Karpas-422 (cell line): ENCODE measurements at places on chromosomes 6 and 20. TPM values are rescaled to one million over a fixed set of nuclear protein-coding genes. Genes with fewer than 3 reads are reported as not detected.

DNA sequence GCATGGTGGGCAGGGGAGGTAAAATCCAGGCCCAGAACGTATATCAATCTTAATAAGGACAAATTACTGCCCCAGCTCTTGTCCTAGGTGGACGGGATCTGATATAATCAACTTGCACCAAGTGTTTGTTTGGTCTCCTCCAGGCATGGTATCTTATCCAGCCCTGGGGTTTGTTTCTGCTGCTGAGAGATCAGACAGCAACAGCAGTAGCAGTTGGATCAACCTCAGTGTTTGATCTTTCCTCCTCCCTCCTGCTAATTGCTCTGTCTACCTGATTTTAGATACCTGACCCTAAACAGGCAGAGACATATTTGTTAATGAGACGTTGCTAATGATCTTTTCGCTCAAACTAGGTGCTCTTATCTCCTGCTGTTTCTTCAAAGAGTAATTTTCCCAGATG, 100.4 kb upstream of the BACH2 start:
- H3K4me3 ChIP-seq, result no peak overlapping the region
- H3K27me3 ChIP-seq, result no peaks in the 10 kb centered on the region
- no peaks in the 10 kb centered on the region for H3K4me1 ChIP-seq
- no peak overlapping the region for H3K27ac ChIP-seq
- H3K36me3 ChIP-seq, result no peaks in the 10 kb centered on the region
- no peak for DNase-seq

DNA sequence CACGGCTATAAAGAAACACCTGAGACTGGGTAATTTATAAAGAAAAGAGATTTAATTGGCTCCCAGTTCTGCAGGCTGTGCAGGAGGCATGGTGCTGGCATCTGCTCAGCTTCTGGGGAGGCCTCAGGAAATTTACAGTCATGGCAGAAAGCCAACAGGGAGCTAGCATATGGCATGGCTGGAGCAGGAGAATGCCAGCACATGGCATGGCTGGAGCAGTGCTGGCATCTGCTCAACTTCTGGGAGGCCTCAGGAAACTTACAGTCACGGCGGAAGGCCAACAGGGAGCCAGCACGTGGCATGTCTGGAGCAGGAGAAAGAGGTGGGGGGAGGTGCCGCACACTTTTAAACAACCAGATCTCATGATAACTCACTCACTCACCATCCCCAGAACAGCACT, 32.5 kb upstream of the DACT2 start:
- H3K27ac ChIP-seq, result no peak overlapping the region
- no peaks in the 10 kb centered on the region for H3K4me1 ChIP-seq
- no peak overlapping the region for H3K4me3 ChIP-seq
- no peaks in the 10 kb centered on the region for H3K36me3 ChIP-seq
- no peak for DNase-seq

DNA sequence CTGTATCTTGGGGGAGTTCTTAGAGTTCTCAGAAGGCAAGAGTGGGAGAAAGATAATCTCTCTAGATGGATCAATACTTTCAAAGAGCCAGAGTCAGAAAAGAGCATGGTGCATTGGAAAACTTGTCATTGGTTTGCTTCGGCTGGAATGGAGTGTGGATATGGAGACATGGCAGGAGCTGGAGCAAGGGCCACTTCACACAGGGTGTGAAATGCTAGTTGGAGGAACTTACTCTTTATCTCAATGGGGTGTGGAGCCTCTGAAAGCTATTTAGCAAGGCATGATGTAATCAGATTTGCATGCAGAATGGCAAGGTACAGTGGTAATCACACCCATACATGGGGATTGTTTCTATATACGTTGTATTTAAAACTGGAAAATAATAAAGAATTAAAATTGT, 31.5 kb upstream of the PAQR8 start:
- H3K36me3 ChIP-seq, result no peaks in the 10 kb centered on the region
- H3K27me3 ChIP-seq, result no peaks in the 10 kb centered on the region
- peaks cover 4% of the 10 kb centered on the region for H3K4me1 ChIP-seq
- H3K4me3 ChIP-seq, result no peak overlapping the region
- H3K27ac ChIP-seq, result no peak overlapping the region

DNA sequence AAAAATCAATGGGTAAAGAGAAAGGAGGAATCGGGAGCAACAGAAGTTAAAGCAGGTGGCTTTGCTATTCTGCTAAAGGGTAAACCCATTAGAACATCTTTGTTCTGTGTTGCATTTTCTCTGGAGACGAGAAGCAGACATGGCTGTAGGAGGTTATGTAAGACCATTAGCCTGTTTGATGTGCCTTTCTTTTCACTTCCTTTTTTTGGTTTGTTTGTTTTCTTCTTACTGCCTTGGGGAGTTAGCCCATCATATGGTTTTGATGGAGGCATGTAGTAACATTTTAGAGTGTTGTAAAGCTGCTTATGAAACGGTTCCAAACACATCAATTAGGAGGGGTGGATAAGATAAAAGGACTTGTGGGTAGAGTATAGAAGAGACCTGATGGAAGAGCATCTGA, 131.0 kb downstream of the DOK5 start:
- H3K27ac ChIP-seq, result no peak overlapping the region
- no peak overlapping the region for H3K4me3 ChIP-seq
- H3K27me3 ChIP-seq, result no peaks in the 10 kb centered on the region
- no peak for DNase-seq
- H3K4me1 ChIP-seq, result no peaks in the 10 kb centered on the region

DNA sequence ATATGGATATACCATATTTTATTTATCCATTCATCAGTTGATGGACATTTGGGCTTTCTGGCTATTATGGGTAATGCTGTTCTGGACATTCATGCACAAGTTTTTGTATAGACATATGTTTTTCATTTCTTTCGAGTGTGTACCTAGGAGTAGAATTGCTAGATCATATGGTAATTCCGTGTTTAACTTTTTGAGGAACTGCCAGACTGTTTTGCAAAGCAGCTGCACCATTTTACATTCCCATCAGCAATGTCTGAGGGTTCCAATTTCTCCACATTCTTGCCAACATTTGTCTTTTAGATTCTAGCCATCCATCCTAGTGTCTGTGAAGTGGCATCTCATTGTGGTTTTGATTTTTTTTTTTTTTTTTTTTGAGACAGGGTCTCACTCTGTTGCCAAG, 20.8 kb downstream of the SRC start:
- no peak overlapping the region for H3K4me3 ChIP-seq
- H3K36me3 ChIP-seq, result peaks cover 14% of the 10 kb centered on the region
- no peaks in the 10 kb centered on the region for H3K27me3 ChIP-seq
- H3K27ac ChIP-seq, result peak overlapping the region; percentile 92
- no peak for DNase-seq
- peaks cover 90% of the 10 kb centered on the region for H3K4me1 ChIP-seq

GRCh38 chr6:67896476-67896875, 738.6 kb upstream of the ADGRB3 start:
- H3K4me3 ChIP-seq, result no peak overlapping the region
- H3K27ac ChIP-seq, result no peak overlapping the region
- no peaks in the 10 kb centered on the region for H3K36me3 ChIP-seq
- DNase-seq, result no peak

- DNase-seq, result no peak
- H3K27ac ChIP-seq, result no peak overlapping the region
- H3K27me3 ChIP-seq, result no peaks in the 10 kb centered on the region
- H3K4me1 ChIP-seq, result no peaks in the 10 kb centered on the region
- peaks cover 16% of the 10 kb centered on the region; the same call in 1 of the 2 replicates for H3K36me3 ChIP-seq
- no peak overlapping the region for H3K4me3 ChIP-seq
Measured at GRCh38 chr20:56409521-56409920, 2.5 kb upstream of the CASS4 start.

GRCh38 chr6:105482921-105483320, 80.0 kb upstream of the PREP start:
- no peaks in the 10 kb centered on the region for H3K36me3 ChIP-seq
- no peak overlapping the region for H3K27ac ChIP-seq
- H3K4me3 ChIP-seq, result no peak overlapping the region
- H3K27me3 ChIP-seq, result no peaks in the 10 kb centered on the region

- no peak overlapping the region for H3K4me3 ChIP-seq
- H3K27ac ChIP-seq, result no peak overlapping the region
Measured at GRCh38 chr6:116022841-116023445, 37.7 kb downstream of the FRK start.

DNA sequence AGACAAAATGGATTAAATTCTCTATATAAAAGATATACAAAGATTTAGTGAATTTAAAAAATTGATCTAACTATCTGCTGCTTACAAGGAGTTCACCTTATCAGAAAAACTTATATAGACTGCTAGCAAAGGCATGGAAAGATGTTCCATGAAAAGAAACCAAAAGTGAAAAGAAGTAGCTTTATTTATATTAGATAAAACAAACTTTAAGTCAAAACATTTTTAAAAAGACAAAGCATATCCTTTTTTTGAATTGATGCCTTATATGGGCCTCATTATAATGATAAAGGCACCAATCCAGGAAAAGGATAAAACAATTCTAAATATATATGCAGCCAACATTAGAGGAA, 334.2 kb downstream of the MEI4 start:
- no peak overlapping the region for H3K27ac ChIP-seq
- no peak overlapping the region for H3K4me3 ChIP-seq
- no peaks in the 10 kb centered on the region for H3K36me3 ChIP-seq
- no peaks in the 10 kb centered on the region for H3K4me1 ChIP-seq
- DNase-seq, result no peak

- peak; percentile 45 for DNase-seq
- H3K4me3 ChIP-seq, result no peak overlapping the region
- H3K36me3 ChIP-seq, result no peaks in the 10 kb centered on the region
- H3K27me3 ChIP-seq, result no peaks in the 10 kb centered on the region
- H3K4me1 ChIP-seq, result no peaks in the 10 kb centered on the region
Measured at GRCh38 chr6:71091167-71091566, 134.3 kb upstream of the B3GAT2 start.

DNA sequence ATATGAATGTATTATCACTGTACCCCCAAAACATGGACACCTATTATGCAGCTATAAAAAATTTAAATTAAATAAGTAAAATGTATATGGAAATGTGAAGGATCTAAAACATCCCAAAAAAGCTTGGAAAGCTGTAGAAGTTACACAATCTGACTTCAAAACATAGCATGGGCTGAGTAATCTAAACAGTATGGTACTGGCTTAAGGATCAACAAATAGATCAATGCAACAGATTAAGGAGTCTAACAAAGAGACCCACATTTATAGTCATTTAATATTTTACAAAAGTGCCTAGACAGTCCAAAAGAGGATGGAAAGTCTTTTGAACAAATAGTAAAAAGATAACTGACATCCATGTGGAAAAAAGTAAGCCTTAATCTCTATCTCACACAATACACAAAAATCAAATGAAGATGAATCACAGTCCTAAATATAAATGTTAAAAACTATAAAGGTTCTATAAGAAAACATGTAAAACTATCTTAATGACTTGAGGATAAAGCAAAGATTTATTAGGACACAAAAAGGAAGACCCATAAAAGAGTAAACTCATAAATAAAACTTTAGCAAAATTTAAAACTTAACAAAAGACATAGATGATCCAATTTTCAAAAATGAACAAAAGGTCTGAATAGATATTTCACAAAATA, 46.8 kb downstream of the RANBP9 start:
- DNase-seq, result no peak
- H3K36me3 ChIP-seq, result no peaks in the 10 kb centered on the region
- H3K4me3 ChIP-seq, result no peak overlapping the region
- no peak overlapping the region for H3K27ac ChIP-seq

GRCh38 chr6:95439741-95440140, 137.6 kb upstream of the MANEA start:
- no peaks in the 10 kb centered on the region for H3K36me3 ChIP-seq
- no peak overlapping the region for H3K4me3 ChIP-seq
- H3K27ac ChIP-seq, result no peak overlapping the region
- H3K4me1 ChIP-seq, result no peaks in the 10 kb centered on the region

DNA sequence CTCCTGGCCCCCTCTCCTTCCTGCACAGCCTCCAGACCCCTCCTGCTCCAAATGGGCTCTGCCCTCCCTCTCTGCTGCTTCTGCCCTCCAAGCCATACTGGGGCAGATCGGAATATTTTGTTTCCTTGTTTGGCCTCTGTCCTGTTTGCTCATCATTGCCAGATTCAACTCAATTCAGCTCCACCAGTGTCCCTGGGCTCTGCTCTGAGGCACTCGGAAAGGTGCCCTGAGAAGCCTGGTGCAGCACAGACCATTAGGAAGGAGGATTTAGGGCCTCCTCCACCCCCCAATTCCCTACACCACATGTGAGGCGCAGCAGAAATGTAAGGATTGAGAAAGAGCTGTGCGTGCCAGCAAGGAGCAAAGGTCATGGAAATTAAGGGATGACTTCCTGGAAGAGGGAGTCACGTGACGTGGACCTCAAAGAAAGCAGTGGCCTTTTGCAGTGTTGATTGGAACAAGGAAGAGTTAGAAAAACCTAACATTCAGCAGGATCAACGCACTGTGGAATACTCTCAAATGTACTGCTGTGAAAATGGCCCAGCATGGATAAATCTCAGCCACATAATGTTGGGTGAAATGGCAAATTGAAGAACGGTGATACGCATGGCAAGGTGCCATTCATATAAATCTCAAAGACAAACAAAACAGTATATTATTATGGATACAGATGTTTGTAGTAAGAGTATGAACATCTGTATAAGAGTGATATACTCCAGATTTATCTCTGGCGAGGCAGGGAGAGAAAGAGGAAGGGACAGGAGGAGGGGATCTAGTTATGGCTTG, 229.5 kb upstream of the RNF24 start:
- no peak for DNase-seq
- no peaks in the 10 kb centered on the region for H3K36me3 ChIP-seq
- no peaks in the 10 kb centered on the region for H3K27me3 ChIP-seq
- no peak overlapping the region for H3K27ac ChIP-seq

- DNase-seq, result no peak
- H3K4me1 ChIP-seq, result no peaks in the 10 kb centered on the region
- no peaks in the 10 kb centered on the region for H3K36me3 ChIP-seq
Measured at GRCh38 chr20:50561379-50562078, 51.3 kb downstream of the PTPN1 start.

Gene TXLNB
- total RNA-seq, result 14.6 and 16.3 TPM in 2 replicates

Gene TPX2
- total RNA-seq, result 54.0 and 55.5 TPM in 2 replicates

Gene CBLN4
- total RNA-seq, result not detected in 2 replicates

Gene OR2J3
- total RNA-seq, result not detected in 2 replicates

Gene B3GAT2
- not detected in 2 replicates for total RNA-seq

Gene NDRG3
- total RNA-seq, result 23.7 and 33.6 TPM in 2 replicates
